ENCODE measurements at places on chromosomes 5 and 9. TPM values are rescaled to one million over a fixed set of nuclear protein-coding genes. Genes with fewer than 3 reads are reported as not detected.

Gene BTNL8
- total RNA-seq: 0.23 TPM

Gene ZNF366
- not detected for total RNA-seq

Gene ANKRD55
- not detected for total RNA-seq

Gene KIAA1958
- total RNA-seq: 4.2 TPM

Gene PCDHGC4
- total RNA-seq: 1.5 TPM

Gene LRRC19
- not detected for total RNA-seq

Gene NRG2
- 1.8 TPM for total RNA-seq

Gene NSD1
- total RNA-seq: 48.9 TPM

Gene CDC25C
- 13.8 TPM for total RNA-seq

Gene FAM221B
- 0.29 TPM for total RNA-seq

Gene SH3RF2
- total RNA-seq: 6.2 TPM

Gene TMEM215
- total RNA-seq: not detected

Gene OCLN
- 45.2 TPM for total RNA-seq

Gene COL15A1
- 0.04 TPM for total RNA-seq

Gene DIPK1B
- 26.3 TPM for total RNA-seq

Gene C5orf34
- 9.8 TPM for total RNA-seq

Gene C6
- not detected for total RNA-seq

Gene KIF27
- 2.2 TPM for total RNA-seq

Gene SLC4A9
- total RNA-seq: 0.29 TPM

Gene OR13D1
- not detected for total RNA-seq

Gene PCDHGB1
- not detected for total RNA-seq

Gene PAXX
- 113 TPM for total RNA-seq

Gene LAMC3
- total RNA-seq: 4.6 TPM

Gene FCN1
- total RNA-seq: not detected

Gene HRCT1
- 1.7 TPM for total RNA-seq

Gene F2RL2
- total RNA-seq: not detected

Gene DMRT3
- not detected for total RNA-seq

Gene OR1K1
- total RNA-seq: not detected

Gene LCN12
- 0.55 TPM for total RNA-seq

Gene NSA2
- 51.5 TPM for total RNA-seq

Gene SPATA9
- not detected for total RNA-seq

Gene MRPL22
- 22.3 TPM for total RNA-seq

Gene PTPN3
- total RNA-seq: 8.4 TPM

Gene SCGB3A2
- total RNA-seq: 0.51 TPM

Gene SSNA1
- total RNA-seq: 148 TPM

Gene CDK7
- total RNA-seq: 26.6 TPM

Gene GNE
- 10.9 TPM for total RNA-seq

Gene PRRT1B
- not detected for total RNA-seq

Gene CEL
- 0.47 TPM for total RNA-seq

Gene PLEKHG4B
- total RNA-seq: 1.4 TPM

Gene SPARC
- total RNA-seq: 0.86 TPM

Gene STK32A
- 0.92 TPM for total RNA-seq

Gene NIM1K
- total RNA-seq: 0.17 TPM

Gene ACOT12
- not detected for total RNA-seq

Gene S1PR3
- 8.4 TPM for total RNA-seq

Gene BTNL3
- not detected for total RNA-seq

Gene CCDC192
- total RNA-seq: not detected

Gene ROR2
- total RNA-seq: not detected

Gene IL13
- total RNA-seq: not detected

Gene NTMT1
- total RNA-seq: 50.2 TPM

Gene EGFLAM
- total RNA-seq: not detected

Gene INSL4
- not detected for total RNA-seq

Measured in PC-3 (cell line).